ENCODE measurements at places on chromosomes 3 and 15. TPM values are rescaled to one million over a fixed set of nuclear protein-coding genes. Genes with fewer than 3 reads are reported as not detected.

- peak; percentile 87 for DNase-seq
Observed at GRCh38 chr15:50685976-50686468, 575 bp downstream of the TRPM7 start.

- no peak for DNase-seq
Observed at GRCh38 chr3:28912120-28912885, 368.6 kb upstream of the RBMS3 start.

- DNase-seq, result no peak
Observed at GRCh38 chr3:43582866-43583265, 38.9 kb downstream of the ANO10 start.

DNA sequence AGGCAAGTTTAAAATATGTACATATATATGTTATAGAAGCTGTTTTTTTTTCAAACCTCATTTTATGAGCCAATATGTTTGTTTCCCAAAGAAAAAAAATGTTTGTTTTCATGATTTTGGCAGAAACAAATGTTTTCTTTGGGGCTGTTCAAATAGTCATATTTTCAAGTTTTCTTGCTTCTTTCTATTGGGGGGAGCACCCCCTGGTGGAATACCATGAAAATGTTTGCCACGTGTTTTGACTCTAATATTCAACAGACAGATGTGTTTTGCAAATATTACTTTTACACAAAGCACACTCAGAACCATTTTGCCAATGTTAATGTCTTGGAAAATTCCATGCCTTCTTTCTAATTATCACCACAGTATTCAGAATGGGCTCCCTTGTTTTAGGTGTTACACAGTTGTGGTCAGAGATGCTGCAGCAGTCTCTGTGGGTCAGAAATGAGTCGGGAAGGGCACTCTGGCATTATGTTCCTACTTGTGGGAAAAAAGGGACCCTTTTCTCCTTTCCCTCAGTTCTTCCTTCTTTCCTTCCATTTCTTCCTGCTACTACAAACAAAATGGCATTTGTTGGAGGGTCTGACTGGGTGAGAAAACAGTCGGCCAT is 817.0 kb downstream of the TUSC7 start:
- peak; percentile 18 for DNase-seq

DNA sequence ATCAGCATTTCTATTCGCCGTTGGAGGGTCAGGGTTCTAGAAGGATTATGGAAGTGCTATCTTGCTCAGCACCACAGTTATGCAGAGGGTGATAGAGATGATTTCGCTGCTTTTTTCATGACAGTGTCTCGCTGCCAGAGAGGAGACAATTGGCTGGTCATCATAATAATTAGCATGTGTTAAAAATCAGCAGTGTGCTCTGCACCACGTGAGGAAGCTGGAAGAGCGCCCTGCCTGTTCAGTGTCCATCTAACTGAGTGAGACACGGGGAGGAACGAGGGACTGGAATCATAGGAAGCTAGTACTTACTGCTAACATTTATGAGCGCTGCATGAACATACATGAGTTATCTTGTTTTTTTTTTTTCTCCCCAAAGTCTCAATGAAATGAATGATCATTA is 116.2 kb upstream of the PLAAT1 start:
- DNase-seq, result no peak

- no peak for DNase-seq
Observed at GRCh38 chr15:58552505-58553364, 120.9 kb downstream of the LIPC start.

DNA sequence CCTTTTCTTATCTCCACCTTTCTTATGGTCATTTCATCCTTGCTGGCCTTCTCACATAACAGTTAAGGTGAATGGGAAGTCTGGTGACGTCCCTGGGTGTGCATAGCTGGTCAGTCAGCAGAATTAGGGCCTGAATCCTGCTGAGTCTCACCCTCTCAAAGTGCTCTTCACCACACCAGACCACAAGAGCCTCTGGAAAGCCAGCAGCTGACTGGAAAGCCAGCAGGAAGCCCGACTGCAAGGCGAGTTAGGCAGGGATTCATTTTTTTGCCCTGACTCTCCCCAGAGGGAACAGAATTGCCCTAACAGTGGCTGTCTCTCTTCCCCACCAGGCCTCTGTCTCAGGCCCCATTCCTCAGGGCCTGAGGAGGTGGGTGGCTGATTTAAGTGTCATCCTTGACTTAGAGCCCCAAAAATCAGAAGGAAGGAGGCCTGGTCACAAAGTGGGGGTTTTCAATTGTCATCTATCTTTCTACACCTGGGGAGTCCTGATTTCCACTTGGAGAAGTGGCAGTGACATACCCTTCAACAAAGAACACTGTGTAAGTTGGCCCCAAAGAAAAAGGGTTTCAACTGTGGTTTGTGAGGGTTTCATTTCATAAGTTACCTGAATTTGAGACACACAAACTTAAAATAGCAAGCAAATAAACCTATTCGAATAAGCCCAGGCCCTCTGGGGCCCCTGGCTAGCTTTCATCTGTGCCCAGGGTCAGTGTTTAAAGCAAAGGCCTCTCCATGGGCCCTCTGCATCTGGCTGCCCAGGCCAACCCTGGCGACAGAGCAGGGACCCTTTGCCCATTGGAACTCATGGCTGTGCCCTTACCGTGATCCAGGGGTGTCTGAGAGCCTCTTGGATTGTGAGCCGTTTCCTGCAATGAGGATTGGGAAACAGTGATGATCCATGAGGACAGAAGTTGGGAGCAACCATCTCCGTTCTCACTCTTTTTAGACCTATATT is 90.5 kb upstream of the HERC1 start:
- no peak for DNase-seq

- DNase-seq, result no peak
Observed at GRCh38 chr15:100020189-100020588, 287.0 kb upstream of the LYSMD4 start.

DNA sequence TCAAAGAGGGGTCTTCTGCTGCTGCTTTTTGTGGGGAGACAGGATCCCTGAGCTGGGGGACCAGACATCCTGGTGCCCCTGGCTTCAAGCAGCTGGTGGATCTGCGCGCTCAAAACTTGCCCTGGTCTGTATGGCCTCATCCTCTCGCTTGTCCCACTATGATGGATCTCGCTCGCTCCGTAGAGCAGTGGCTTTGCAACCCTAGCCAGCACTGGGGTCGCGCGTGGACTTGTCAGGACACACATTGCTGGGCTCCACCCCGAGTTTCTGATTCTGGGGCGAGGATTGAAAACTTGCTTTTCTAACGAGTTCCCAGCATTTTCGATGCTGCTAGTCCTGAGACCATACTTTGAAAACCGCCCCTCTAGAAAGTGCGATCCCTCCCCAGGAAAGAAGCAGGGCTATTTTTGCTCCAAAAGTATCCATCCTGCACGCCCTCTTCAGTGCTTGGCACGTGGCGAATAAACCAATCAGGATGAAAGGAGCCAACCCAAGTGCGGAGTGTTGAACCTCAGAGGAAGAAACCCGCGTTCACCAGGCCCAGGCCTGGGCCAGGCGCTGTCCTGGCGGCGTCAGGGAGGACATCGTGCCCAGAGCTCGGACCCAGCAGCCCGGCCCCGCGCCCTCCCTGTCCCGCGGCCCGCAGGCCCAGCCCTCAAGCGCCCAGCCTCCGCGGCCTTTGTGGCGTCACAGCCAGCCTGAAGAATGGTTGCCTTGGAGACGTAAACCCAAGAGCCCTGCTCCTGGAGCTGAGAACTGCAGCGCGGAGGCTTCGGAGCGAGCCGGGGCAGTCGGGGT is at the start of gene CFAP100:
TSS of gene CFAP100 (plus strand) at position 731 of the 798 bp plus-strand sequence. CDS start 1,092 bp downstream, outside the sequence.
- no peak for DNase-seq

DNA sequence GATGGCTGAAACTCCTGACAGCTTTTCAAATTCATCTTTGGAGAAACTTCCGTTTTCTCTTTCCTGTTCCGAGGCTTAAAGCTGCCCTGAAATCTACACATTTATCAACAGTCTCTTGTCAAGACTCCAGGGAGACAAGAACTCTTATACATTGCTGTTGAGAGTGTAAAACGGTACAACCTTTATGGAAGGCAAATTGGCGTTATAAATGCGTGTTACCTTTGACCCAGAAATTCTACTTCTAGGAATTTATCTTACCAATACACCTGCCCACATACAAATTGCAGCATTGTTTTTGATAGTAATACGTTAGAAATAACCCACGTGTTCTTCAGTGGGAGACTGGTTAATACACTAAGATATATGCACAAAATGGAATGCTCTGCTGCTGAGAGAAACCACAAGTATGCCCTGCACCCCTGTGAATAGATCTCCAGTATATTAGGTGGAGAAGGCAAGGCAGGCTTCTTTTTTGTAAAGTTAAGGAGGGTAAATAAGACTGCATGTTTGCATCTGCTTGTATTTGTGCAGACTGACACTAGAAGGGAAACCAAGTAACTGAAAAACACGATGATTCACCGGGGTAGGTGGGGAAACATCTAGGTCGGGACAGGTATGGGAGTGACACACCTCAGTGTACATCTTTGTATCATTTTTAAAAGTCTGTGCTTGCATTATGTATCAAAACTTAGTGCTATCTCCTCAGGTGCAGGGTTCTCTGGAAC is 97.5 kb downstream of the IGF1R start:
- DNase-seq, result no peak

- no peak for DNase-seq
Observed at GRCh38 chr15:74826921-74827320, 494 bp downstream of the CPLX3 start.

- DNase-seq, result no peak
Observed at GRCh38 chr15:74041777-74042435, 40.4 kb downstream of the GOLGA6A start.

DNA sequence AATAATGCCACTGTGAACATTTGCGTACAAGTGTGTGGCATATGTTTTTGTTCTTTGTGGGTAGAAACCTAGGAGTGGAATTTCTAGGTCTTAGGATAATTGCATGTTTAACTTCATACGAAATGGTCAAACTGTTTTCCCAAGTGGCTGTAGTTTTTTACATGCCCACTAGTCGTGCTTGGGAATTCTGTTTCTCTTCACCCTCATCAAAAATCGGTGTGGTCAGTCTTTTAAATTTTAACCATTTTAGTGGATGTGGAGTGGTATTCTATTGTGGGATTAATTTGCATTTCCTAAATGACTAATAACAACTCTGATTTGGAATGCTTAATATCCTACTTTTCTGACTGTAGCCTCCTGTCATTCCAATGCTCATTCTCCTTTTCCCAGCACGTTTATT is 27.6 kb downstream of the ZFAND6 start:
- DNase-seq, result no peak

DNA sequence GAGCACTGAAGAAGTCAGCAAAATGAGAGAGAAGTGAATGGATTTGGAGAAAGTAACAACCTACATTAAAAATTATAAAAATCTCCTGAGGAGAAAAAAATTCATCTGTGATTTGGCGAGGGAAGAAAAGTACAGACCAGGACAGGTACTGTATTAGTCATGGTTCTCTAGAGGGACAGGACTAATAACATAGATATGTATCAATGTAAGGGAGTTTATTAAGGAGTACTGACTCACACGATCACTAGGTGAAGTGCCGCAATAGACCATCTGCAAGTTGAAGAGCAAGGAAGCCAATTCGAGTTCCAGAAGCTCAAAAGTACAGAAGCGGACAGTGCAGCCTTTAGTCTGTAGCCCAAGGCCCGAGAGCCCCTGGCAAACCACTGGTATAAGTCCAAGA is 1004.4 kb upstream of the ALCAM start:
- DNase-seq, result no peak

DNA sequence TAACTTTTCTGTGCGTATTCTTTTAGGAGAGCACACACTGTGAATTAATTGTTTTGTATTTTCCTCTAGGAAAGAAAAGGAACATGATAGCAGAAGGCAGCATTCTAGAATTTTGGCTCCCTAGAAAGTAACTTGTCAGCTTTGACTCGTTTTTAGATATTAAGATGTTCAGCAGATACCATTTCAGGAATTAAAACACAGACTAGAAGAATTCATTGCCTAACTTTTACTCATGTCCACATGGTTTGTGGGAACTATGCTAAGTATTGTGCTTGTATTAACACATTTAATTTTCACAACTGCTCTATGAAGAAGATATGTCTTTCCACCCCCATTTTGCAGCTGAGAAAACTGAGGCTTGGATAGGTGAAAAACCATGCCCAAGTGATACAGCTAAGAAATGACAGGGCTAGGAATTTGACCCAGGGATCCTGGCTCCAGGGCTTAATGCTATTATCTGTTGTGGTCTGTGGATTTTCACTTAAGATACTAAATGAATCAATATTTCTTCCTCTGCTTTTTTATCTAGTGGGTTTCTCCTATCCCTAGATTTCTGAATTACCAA is 128.8 kb downstream of the MITF start:
- no peak for DNase-seq

- peak; percentile 8 for DNase-seq
Observed at GRCh38 chr3:127959873-127960272, 44.8 kb downstream of the KBTBD12 start.

GRCh38 chr15:69031013-69032001 is 16.8 kb downstream of the NOX5 start:
- DNase-seq, result peak; percentile 27

- no peak for DNase-seq
Observed at GRCh38 chr15:90583471-90584252, 53.9 kb downstream of the CRTC3 start.

GRCh38 chr15:96123028-96123400 is 207.5 kb upstream of the NR2F2 start:
- DNase-seq, result no peak

DNA sequence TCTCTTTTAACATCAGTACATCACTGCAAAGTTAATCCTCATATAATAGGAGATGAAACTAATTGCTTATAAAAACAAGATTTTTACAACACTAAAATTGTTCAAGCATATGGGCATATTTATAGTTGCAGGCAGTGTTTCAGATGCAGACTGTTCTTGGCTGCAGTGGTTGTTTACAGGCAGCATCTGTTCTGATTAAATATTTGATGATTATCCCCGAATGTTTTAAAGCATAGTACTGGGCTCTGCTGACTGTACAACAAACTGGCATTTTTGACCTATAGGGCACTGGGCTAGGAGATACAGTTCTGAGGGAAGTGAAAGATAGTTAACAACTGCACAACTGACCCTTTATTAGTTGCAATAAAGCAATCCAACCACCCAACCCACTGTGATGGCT is 113.6 kb downstream of the UBE3A start:
- no peak for DNase-seq

GRCh38 chr3:64300790-64301423 is 75.6 kb upstream of the PRICKLE2 start:
- DNase-seq, result no peak

DNA sequence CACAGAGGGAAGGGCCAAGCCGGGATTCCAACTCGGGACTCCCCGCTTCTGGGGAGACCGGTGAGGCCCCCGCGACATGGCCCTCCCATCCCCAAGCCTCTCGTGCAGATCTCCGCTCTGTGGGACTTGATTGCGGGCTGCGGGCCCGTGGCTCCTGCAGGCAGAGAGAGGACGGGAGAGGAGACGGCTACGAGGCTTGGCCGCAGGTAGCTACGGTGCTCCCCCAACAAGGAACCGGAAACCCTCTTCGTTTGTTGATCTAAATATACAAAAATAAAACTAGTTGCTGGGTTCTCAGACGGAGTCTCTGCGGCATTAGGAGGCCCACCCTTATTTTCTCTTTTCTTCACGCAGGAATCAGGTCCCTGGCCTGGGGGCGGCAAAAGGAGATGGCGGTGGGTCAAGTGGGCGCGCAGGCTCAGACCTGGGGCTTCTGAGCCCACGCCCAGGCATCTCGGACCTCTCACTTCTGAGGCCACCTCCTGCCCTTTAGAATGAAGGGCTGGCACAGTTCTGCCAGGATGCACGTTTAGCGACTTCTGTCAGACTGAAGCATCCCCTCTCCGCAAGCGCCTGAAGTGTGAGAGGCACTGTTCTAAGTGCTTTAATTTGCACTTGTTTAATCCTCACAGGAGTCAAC is 10.9 kb downstream of the GNB5 start:
- DNase-seq, result no peak

SLC27A2 gene
- total RNA-seq, result 0.49 TPM

CCR8 gene
- total RNA-seq, result not detected

MYH15 gene
- total RNA-seq, result not detected

CPNE4 gene
- total RNA-seq, result not detected

COL7A1 gene
- 3.3 TPM for total RNA-seq

GPD1L gene
- total RNA-seq, result 9.3 TPM

CCDC39 gene
- not detected for total RNA-seq

NEK11 gene
- total RNA-seq, result 5.7 TPM

B2M gene
- total RNA-seq, result 3,928 TPM

Data from B cell (primary cell).